Suppressor macrophage treated with lipopolysaccharide for 4 hours (primary cell): ENCODE measurements at places on chromosomes 6 and 20.

GRCh38 chr6:129486327-129486726 lies 223.7 kb downstream of the ARHGAP18 start:
- DNase-seq = no peak

- peak; percentile 40 for DNase-seq
These were observed 130.2 kb upstream of the AKIRIN2 start for GRCh38 chr6:87832025-87832825.

DNA sequence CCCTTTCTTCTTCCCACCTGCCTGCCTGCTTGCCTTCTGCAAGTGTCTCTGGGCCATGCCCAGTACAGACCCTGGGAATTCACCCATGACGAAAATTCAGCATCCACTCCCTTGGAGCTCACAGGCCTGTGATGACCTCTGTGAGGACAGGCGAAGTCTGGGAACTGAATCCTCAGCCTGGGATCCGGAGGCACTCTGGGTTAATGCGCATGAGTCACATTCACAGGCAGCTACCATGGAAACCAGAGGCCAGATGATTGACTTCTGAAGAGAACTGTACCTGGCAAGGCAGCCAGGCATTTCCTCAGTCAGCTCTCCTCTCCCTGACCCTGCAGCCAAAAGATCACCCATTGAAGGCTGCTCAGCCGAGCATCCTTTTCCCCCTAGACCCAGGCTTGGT lies 41.0 kb downstream of the SLC9A8 start:
- DNase-seq = no peak

- DNase-seq = no peak
These were observed 47.8 kb downstream of the JARID2 start for GRCh38 chr6:15293674-15294073.

GRCh38 chr6:81752921-81753710 lies 635 bp upstream of the TENT5A start:
- peak; percentile 99 for DNase-seq

DNA sequence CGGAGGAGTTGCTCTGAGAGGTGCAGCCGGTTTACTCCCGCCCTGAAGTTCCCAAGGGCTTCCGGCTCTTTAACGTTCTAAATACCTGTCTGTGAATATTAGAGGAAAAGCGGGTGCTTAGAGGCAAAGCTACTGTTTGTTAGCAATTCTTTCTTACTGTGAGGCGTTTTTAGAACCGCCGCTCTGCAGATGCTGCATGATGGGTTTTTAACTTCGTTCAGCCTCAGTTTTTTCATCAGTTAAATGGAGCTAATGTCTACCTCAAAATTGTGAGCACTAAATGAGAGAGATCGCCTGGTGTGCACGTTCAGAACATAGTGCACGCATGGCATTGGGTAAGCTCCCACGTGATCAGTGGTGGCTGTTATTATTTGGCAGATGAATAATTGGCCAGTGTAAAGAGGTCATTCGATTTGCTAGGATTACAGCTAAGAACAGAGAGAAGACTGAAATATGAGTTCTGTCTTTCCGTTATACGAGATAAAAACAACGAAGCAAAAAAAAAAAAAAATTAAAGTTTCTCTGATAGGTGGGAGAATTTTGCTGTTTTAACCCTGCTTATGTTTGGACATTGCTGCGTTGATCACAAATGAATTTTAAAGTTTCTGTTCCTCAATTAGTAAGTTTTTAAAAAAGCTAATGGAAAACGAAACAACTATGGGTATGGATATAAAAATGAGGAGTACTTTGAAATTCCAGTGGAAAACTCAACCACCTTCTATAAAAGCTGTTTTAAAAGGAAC lies 660 bp upstream of the TFB1M start:
- peak; percentile 88 for DNase-seq

DNA sequence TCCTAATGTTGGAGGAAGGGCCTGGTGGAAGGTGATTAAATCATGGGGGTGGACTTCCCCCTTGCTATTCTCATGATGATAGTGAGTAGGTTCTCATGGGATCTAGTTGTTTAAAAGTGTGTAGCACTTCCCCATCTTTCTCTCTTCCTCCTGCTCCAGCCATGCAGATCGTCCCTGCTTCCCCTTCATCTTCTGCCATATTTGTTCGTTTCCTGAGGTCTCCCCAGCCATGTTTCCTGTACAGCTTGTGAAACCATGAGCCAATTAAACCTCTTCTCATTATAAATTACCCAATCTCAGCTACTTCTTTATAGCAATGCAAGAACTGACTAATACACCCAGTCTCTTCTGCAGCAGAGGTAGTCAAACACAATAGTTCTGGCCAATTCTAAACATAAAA lies 5.4 kb downstream of the EPM2A start:
- no peak for DNase-seq

DNA sequence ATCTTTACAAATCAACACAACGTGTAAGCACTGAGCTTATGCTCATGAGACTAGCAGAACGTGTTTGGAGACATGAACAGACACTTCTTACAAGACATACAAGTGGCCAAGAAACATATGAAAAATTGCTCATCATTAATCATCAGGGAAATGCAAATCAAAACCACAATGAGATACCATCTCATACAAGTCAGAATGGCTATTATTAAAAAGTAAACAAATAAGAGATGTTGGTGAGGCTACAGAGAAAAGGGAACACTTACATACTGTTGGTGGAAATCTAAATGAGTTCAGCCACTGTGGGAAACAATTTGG lies 327.9 kb upstream of the SOX4 start:
- no peak for DNase-seq

DNA sequence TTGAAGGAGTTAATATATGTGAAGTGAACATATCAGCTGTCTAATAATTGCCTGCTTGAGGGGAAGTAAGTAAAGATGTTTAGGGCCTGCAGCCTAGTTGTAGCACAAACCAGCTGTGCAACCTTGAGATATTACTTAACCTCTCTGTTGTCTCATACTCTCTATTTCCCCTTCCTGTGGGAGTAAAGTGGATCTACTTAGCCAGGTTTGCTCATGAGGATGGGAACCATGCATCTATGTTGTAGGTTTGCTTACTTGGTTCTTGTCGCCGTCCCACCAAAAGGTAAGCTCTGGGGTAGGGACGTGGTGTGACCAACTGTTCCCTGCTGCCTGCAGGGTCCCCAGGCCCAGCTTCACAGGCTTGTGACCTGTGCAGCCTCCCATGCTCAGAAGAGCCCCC lies 362.7 kb upstream of the SULF2 start:
- no peak for DNase-seq

GRCh38 chr20:5297280-5298004 lies 19.3 kb downstream of the PROKR2 start:
- no peak for DNase-seq

GRCh38 chr6:42301986-42302385 lies 84.3 kb upstream of the MRPS10 start:
- DNase-seq = no peak

GRCh38 chr20:10228330-10228729 lies 9.7 kb downstream of the SNAP25 start:
- no peak for DNase-seq

DNA sequence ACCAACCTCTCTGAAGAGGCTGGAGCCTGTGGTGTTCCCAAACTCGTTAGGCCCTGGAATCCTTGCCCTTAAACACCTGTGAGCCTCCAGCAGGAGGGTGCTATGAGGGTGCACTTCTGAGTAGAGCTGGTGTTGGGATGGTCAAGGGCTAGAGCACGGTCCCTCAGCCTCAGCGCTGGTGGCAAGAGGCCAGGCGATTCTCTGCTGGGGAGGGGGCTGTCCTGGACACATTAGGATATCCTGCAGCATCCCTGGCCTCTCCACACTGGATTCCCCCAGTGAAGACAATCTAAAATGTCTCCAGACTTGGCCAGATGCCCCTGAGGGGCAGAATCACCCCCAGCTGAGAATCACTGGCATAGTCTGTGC lies 157.8 kb downstream of the SYCP2 start:
- no peak for DNase-seq

GRCh38 chr6:36791521-36792135 lies 47.6 kb downstream of the CPNE5 start:
- DNase-seq = peak; percentile 6

DNA sequence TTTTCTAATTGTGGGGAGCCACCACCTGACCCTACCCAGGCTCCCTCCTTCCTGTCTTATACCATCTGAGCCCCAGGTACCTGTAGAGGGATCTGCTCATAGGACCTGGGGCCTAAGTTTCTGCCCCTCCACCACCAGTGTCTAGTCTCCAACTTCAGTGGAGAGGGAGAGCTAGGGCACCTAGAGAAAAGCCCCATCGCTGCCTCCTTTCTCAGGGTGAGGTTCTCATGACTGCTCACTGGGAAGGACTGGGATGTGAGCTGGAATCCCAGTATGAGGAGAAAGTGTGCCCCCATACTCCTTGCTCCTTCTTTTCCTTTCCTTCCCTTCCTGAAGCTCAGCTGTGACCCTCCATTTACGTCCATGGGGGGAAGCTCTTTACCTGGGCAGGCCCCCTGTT lies 231.6 kb downstream of the LRFN2 start:
- no peak for DNase-seq

GRCh38 chr20:23061734-23062561 lies 12.5 kb upstream of the THBD start:
- DNase-seq = peak; percentile 86

GRCh38 chr6:81614292-81614691 lies 138.2 kb downstream of the TENT5A start:
- DNase-seq = no peak

GRCh38 chr20:54284928-54285704 lies 77.2 kb downstream of the PFDN4 start:
- peak; percentile 5 for DNase-seq

GRCh38 chr6:27066381-27066780 lies 181.1 kb upstream of the PRSS16 start:
- no peak for DNase-seq

DNA sequence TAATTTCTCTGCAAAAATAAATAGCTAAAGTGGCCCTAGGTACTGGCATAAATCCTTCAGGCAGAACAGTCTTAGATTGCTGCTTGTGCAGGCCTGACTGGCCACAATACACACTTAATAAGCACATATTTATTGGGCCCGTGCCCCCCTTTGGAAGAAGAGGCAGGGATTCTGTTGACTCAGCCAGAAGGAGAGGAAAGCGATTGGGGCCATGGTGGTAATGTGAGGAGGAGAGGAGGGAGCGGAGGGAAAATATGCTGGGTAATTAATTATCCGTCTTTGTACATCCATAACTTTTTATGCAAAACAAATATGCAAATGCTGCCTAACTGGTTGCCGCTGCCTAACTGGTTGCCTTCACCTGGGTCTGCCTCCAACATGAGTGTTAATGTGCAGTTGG lies 36.2 kb downstream of the CD40 start:
- DNase-seq = no peak

- DNase-seq = no peak
These were observed 260.9 kb downstream of the TAF4 start for GRCh38 chr20:61804752-61805295.

DNA sequence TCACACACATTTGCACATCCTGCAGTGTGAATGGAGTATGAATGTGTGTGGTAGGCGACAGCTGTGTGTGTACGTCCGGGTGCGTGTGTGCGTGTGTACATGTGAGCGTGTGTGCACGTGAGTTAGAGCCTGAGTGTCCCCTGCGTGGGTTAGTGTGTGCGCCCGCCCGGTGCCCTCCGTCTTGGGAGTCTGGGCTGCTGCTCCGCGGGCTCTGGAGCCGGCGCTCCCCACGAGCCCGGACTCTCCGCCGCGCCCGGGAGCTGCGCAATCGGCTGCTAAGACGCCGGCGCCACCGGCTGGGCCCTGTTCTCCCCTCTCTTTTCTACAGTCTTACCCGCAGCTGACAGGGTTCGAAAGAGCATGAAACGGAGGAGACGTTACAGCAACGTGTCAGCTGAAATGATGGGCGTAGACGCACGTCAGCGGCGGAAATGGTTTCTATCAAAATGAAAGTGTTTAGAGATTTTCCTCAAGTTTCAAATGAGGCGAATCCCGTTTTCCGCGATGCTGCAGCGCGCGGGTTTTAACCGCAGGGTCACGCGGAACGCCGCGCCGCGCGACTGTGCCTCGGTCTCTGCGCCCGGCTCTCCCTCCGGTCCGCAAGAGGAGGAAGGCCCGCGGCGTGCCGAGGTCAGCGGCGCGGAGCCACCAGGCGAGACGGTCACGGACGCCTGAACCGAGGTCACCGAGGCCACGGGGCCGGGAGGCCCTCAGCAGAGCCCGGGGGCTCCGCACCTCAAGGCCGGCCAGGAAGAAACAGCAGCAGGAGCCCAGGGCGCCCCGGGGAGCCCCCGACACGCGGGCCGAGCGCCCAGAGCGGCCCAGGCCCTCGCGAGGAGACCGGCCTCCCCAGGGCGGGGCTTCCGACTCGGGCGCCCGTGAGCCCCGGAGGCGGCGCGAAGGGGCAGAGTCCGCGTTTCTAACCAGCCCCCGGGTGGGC lies 95.3 kb upstream of the BHLHE23 start:
- DNase-seq = peak; percentile 58

- DNase-seq = no peak
These were observed 1.7 kb upstream of the CBFA2T2 start for GRCh38 chr20:33488201-33488600.

- no peak for DNase-seq
These were observed 16.5 kb downstream of the MDFI start for GRCh38 chr6:41654698-41655151.

GRCh38 chr6:11215773-11216172 lies 16.7 kb downstream of the NEDD9 start:
- DNase-seq = no peak

DNA sequence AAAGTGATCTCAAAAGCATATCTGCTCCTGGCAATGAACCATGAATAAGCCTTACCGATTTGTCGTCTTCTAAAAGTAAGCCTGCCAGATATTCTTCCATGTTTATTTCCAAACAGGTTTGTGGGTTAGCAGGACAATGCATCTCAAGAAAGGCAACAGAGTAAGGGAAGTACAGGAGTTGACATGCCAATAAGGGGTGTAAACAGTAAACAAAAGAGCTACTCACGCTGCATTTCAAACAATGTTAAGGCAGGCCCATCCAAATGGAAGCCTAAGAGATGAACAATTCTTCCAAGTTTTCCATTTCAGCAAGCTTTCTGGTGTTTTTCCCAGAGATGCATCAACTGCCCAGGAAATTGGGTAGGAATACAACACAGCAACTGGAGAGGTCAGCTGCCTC lies 27.8 kb upstream of the CRIP3 start:
- no peak for DNase-seq

DNA sequence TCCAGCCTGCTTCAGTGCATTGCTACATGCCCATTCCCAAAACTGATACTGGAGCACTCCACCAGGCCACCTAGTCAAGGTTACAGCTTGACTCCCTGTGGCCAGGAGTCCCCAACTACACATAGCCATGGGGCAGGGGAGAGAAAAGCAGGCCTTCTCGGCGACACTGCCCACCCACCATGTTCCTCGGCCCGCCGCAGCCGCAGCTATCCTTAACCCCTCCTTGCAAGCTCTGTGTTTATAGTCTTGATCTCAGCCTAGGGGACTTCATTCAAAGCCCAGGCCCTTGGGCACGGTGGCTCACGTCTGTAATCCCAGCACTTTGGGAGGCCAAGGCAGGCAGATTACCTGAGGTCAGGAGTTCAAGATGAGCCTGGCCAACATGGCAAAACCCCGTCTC lies 39.2 kb upstream of the FAM50B start:
- no peak for DNase-seq

GRCh38 chr20:45911486-45912343 lies at the start of gene PLTP:
PLTP (minus strand) TSS chr20:45912155; CDS start chr20:45911452, 703 bp downstream.
- no peak for DNase-seq

- no peak for DNase-seq
These were observed 19.2 kb downstream of the ADRM1 start for GRCh38 chr20:62321975-62322374.

GRCh38 chr6:155909710-155910109 lies 454.1 kb upstream of the NOX3 start:
- DNase-seq = no peak
